ENCODE measurements at places on chromosomes 2 and 18. TPM values are rescaled to one million over a fixed set of nuclear protein-coding genes. Genes with fewer than 3 reads are reported as not detected.

- DNase-seq: no peak
Observed at GRCh38 chr2:229199267-229199666, 71.8 kb downstream of the PID1 start.

DNA sequence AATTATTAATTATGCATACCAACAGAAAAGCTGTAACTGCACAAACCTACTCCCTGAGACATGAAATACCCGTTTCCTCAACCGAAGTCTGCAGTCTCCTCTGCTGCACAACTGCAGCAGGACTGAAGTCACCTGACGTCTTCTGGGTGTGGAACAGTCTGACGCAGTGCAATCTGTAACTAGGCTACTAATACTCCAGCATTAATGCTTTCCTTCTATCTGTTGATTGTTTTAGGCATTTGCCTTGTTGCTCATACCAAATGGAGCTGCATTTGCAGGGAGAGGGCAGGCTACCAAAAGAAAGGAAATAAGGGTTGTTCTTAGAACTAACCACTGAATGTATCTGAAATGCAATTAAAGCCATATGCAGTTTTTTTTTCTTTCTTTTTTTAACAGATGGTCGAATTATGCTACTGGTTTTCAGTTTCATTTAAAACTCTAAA is 40.1 kb downstream of the RTN4 start:
- DNase-seq: peak; percentile 49

- no peak for DNase-seq
Observed at GRCh38 chr2:186544255-186544675, 45.6 kb upstream of the ITGAV start.

DNA sequence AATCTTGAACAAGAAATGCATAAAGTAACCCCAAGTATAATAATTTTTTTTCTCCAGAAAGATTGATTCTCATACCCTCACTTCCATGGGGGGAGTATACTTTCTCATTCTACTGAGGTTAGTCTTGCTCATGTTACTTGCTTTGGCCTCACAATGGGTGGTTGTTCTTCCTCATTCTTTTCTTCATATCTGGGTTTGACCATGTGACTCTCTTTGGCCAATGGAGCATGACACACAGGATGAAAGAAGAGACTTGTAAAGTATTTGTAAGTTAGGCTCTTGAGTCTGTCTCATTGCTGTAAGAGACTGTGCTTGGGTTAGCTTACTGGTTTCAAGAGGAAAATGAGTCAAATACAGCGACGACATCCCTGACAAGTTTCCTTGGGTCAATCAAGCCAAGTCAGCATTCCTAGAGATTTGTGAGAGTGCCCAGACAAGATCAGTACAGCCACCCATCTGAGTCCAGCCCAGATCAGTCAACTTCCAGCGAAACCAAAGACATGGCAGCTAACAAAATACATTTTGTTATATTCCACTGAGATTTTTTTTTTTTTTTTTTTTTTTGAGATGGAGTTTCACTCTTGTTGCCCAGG is 970.2 kb downstream of the BCL11A start:
- no peak for DNase-seq

DNA sequence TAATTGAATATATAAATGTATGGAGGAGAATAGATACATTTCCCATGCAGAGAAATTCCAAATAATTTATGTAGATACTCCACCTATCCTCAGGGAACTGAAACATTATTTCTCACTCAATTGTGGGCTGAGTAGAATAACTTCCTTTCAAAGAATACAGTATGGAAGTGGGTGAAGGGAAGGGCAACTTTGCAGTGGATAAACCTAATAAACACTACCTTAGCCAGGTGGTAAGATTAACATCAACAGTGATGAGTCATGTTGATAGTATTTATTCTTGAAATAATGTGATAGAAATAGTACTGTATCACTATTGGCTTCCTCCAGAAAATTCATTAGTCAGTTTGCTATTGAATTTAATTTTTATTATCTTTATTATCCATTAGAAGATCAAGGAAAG is 716.4 kb upstream of the CHAC2 start:
- DNase-seq: no peak

DNA sequence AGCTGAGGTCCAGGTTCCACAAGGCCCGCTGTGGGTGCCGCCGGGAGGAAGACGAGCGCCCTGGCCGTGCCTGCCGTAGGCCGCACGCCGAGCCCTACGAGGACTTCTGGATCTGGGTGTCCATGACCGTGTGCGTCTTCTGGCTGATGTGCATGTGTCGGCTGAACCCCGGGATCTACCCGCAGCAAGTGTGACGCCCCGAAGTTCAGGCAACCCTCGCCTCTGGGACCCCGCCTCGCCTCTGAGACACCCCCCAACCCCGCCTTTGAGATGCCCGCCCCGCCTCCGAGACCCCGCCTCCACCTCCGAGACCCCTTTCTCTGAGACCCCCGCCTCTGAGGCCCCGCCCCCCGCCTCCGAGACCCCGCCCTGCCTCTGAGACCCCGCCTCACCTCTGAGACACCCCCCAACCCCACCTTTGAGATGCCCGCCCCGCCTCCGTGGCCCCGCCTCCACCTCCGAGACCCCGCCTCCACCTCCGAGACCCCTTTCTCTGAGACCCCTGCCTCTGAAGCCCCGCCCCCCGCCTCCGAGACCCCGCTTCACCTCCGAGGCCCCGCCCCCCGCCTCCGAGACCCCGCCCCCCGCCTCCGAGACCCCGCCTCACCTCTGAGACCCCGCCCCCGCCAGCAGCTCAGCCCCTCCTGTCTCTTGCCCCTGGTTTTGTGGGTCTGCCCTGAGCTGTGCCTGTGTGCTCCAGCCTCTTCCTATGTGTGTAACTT is 3.7 kb downstream of the RTP5 start:
- DNase-seq: peak; percentile 13

DNA sequence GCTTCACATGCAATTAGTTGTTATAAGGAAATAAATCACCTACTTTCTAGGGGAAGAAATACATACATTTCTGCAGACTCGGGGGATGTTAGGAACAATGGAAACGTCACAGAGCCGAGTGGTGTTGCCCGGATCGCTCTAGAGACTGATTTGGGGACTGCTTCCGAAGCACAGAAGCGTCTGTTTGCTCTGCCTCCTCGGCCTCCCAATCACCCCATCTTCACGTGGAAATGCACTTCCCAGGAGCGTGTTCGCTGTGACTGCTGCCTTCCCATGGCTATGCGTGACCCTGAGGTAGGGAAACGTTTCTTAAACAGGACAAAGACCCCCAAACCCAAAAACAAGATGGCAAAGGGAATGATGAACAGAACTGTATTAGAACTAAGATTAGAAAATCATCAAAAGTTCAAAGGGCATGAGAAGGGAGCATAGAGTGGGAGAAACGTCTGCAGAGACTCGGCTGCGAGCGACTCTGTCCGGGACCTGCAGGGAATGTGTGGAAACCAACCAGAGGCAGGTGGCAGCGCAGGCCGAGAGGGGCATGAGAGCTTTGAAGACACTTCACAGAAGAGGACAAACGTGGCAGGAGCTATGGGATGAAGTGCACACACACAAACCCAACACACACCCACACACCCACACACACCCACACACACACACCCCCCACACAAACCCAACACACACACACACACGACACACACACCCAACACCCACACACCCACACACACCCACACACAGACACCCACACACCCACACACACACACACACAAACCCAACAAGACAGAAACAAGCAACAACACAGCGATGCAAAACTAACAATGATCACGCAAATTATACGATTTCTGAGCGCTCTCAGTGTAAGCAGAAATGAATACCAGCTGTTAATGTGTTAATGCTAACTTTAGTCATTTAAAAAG is 41.3 kb downstream of the RTP5 start:
- DNase-seq: no peak

DNA sequence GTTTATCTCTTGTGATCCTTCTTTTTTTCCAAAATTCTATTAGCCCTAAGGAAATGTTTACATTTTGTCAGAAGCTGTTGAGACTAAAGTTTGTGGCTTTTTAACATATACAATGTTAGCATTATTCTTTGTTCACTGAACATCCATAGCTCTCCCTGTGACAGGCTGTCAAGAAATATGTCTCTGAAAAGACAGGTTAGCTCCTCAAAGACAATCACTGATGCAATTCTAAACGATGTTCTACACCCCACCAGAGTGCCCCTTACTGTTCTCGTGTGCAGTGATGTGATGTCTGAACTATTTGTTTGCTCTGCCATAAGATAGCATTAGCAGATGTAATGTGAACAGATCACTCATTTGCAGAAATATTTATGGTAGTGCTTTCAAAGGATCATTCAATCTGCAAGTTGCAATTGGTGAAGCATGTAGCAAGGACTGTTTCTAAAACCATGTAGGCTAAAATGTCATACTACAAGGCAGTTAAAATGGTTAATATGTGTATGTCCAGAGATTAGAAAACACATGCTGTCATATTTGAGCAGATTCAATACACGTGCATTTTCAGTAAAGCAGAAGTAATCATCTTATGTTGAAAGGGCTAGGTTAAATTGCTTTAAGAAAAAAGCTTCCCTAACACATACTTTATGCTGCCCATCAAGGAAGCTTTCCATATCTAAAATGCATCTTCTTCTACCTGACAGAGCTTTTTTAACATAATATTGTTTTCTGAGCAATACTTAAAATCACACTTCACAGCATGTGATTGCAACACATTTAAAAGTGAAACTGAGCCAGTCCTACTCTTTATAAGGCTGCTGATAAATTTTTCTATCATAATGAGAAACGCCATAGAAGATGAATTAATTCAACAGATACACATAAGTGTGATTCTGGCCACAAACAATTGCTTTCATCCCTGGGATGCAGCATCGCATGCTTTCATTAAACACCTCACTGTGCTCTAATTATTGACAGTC is 285.7 kb upstream of the UBE2E3 start:
- DNase-seq: no peak

- DNase-seq: no peak
Observed at GRCh38 chr18:47815486-47816270, 114.8 kb downstream of the SMAD2 start.

GRCh38 chr2:187338679-187339121 is 109.4 kb downstream of the CALCRL start:
- DNase-seq: peak; percentile 41

GRCh38 chr18:12606592-12607315 is 51.2 kb downstream of the SPIRE1 start:
- DNase-seq: no peak

DNA sequence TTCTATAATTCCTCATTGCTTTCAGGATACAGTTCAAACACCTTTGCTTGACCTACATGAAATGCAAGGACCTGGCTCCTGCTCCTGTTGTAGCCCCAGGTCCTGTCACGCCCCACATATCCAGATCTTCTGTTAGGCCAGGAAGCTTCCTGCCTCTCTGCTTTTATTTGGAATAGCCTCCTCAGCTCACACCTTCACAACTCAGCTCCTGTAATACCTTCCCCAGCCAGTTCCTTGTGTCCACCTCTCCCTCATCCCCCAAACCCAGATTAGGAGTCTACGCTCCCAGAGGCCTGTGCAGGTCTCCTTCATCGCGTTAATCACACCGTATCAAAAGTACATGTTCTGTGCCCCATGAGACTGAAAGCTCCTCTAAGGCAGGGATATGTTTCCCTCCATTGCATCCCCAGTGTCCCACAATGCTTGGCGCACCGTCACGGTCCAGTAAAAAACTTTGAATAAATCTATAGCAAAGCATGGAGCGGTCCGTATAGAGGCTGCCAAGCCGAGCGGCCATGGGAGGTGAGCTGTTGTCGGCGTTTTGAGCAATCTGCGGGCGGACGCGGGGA is 371 bp downstream of the MDH1B start:
- DNase-seq: no peak

DNA sequence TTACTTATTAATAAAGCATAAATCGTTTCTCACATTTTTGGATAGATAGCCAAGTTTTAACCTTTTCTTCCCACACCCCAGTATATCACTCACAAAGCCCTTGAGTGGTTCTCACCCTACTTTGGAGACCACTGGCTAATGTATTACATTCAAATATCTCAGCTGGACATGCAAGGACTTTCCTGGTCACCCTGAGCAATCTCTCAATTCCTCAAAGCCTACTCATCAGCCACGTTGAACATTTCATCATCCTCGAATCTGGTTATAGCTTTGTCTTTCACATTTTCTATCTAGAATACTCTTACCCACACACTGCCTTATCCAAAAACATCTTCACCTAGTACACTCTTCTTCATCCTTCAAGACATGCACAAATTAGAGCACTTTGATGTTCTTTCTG is 71.1 kb upstream of the MAPRE2 start:
- no peak for DNase-seq

DNA sequence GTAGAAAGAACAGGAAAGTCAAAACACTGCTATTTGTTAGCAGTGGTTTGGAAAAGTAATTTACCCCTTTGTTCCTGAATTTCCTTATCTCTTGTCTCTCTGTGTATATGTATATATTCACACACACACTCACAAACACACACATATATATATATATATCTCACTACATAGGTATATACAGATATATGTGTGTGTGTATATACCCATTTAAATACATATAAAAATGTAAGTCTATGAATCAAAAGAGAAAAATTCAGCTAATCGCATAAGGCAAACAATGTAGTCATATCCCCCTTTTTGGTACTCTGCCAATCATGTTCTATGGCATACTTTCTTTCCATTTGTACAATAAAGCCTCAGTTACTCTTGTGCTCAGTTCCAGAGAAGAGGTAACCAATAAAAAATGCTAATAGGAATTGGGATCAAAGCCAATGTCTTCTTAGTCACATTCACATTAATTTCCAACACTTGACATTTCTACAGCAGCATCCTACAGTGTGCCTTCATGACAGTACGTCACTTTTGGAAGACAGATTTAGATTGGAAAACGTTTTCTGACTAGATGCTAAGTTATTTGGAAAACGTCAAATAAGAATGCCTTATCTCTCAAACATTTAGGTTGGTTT is 94.6 kb downstream of the MC4R start:
- no peak for DNase-seq

GRCh38 chr18:79873449-79874110 is 75.8 kb downstream of the KCNG2 start:
- DNase-seq: no peak

DNA sequence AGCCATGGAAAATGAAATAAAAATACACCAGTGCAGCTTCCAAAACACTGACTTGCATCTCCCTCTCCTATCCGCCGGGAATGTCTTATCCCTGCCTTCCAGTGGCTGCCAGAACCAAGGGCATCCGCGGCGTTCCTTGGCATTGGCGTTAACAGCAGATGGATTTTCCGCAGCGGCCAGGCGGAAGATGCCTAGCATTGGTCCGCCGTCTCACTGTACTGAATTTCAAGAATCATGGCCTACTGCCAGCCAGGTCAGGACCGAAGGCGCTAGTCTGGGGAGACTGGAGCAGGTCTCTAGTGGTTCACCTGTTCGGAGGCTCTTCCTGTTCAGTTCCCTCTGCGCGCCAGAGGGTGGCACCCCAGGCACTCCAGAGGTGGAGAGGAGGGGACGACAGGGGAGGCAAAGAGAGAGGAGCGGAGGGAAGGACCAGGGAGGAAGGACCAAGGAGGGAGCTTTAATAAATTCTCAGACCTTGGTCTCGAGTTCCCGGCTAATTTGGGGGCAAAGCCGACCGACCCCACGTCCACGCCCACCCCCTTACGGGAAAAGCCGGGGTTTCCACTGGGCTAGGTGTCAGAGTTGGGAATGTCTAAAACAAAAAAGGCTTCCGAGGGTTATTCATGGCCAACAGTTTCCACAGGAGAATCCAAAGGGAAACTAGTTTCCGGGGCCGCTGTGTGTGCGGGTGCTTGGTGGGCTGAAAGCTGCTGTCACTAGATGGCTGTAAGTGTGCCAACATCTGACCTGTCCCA is 3.7 kb upstream of the BCL2L11 start:
- peak; percentile 68 for DNase-seq

Gene FSHR
- total RNA-seq: 0.14 TPM

Gene KIAA2012
- not detected for total RNA-seq

Gene RHOB
- total RNA-seq: 365 TPM

Gene NABP1
- 8.4 TPM for total RNA-seq
